ENCODE measurements at places on chromosomes 7 and 10. TPM values are rescaled to one million over a fixed set of nuclear protein-coding genes. Genes with fewer than 3 reads are reported as not detected.

Gene TFAM
- 102 TPM for total RNA-seq

DNA sequence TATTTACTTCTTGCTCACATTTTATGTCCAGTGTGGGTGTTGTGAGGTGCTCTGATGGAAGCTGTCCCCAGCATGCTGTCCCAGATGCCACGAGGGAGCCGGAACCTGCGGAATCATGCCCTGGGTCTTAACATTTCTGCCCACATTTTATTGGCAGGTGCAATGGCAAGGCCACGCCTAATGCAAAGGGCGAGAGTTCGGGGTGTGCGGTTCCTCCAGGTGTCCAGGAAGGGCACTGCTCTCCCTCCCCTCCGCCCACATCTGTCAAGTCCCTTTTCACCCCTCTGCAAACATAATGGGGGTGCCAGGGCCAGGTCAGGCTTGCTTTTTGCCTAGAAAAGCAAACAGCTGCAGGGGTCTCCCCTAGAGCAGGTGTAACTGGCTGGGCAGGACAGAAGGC lies 16.4 kb downstream of the PDAP1 start:
- no peak for DNase-seq

DNA sequence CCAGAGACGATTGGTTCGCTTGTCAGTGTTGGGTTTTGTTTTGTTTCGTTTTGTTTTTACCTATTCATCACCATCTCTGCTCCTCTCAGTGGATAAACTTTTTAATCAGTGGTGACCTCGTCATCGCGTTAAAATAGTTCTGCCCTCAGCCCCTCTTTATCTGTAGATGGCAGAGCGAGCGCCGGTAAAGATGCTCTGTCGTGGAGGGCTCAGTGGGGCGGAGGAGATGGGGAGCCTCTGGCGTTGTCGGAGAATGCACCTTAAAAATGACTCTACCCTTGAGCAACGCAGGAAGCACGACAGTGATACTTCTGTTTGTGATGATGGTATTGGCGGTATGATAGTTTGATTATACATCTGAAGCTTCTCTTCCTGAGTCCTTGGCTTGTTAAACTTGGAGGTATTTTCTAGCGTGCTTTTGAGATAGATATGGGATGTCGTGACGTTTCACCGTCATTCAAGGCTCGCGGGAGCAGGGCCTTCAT lies 554 bp downstream of the CSGALNACT2 start:
- DNase-seq = peak; percentile 89

DNA sequence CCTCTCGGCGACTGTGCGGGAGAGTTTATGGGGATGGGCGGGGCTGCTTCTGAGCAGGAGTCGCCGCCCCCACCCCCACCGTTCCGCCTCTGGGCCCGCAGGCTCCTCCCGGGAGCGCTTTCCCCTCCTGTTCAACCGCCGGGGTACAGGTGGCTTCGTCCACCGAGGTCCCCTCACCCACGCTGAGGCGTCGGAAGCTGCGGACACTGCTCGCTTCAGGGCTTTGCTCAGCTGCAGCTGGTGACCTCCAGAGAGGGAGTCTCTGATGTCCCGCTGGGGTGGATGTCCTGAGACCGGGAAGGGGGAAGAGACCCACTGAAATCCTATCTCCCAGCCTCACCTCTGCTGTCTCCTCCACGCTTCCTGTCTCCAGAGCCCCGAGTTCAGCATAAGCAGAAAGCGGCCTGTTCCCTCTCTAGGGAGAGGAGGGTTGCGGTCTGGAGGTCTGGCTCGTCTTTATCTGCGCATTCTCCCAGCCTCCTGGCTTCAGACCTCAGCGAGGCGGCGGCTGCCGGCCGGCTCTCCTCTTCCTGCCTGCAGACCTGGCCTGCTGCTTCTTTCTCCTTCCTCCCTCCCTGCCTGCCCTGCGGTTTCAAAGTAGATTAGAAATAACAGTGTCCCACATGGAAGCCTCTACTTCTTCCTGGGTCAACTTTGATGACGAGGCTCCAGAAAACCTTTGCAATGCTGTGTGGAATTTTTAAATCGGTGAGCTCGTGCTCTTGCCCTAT lies 1.8 kb downstream of the CYP2E1 start:
- no peak for DNase-seq

DNA sequence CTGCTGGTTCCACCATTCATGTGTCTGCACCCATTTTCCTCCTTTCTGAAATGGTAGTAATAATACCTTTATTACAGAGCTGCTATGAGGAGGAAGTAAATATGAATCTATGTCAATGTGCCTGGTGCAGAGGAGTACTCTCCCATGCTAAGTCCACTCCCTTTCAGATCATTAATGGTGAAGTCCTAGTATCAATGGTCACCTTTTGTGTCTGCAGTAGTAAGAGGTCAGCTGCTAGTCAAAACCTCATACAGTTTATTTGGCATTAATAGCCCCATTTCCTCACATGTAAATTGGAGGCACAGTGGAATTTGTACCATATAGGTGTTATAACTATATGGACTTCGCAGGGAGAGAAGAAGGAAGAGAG lies 581.0 kb downstream of the REEP3 start:
- no peak for DNase-seq

GRCh38 chr7:41189866-41190265 lies 513.0 kb downstream of the INHBA start:
- DNase-seq = no peak

DNA sequence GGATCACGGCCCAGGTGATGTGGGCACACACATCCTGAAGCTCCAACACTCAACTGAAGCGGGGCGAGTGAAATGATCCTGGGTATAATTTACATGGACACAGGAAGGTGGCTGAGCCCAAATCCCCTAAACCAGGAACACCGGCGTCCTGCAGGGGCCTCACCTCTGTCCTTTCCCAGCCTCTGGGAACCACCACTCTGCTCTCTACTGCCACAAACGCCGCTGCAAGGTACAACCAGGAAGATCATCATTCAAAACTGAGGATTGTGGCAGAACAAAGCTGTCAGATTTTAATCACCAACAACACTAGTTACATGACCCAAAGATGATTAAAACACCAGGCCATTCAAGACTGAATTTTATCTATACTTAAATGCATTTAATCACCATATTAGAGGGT lies 104.0 kb downstream of the DIP2C start:
- no peak for DNase-seq

Measured in activated CD4-positive, alpha-beta T cell treated with anti-CD3 and anti-CD28 coated beads, Interleukin-2, amount 10 ng/mL, durations not matched to agents 24 days and 14 days (primary cell).